ENCODE measurements at places on chromosomes 13 and 19.

DNA sequence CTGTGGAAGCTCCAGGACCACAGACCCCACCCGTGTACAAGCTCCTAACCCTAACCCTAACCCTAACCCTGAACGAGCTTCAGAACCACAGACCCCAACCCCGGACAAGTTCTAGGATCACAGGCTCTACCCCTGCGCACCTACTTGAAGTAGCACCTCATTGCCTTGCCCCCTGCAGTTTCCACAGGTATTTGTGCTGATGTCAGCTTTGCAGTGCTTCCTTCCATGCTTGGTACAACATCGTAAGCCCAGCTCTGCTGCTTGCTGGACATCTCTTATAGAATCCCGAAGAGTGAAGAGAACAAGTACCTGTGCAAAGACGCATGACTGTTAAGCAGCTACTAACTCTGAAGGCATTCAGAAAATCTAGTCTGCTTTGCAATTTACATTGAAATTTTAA, 20.7 kb upstream of the CDC16 start:
- no peak for DNase-seq

GRCh38 chr13:95787356-95788099, 110.6 kb downstream of the DNAJC3 start:
- no peak for DNase-seq

GRCh38 chr13:27657724-27658123, 36.0 kb downstream of the POLR1D start:
- no peak for DNase-seq

DNA sequence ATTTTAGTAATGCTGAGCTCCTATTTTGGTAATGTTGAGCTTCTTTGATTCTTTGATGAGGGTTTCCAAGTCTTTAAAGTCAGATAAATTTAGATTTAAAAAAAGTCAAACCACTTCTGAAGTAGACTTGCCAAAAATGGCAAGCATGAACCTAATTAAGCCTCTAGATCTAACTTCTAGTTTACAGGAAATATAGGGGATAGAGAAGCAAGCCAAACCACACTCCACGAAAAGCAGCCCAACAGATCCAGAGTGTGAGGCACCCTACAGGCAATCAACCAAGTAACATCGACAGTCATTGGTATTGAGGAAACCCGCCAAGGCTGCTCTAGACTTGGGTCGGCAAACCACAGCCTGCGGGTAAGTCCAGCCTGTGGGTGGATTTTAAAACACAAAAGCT, 3.7 kb downstream of the GGACT start:
- no peak for DNase-seq

- DNase-seq: no peak
Measured at GRCh38 chr13:52091473-52091872, 37.4 kb downstream of the NEK5 start.

DNA sequence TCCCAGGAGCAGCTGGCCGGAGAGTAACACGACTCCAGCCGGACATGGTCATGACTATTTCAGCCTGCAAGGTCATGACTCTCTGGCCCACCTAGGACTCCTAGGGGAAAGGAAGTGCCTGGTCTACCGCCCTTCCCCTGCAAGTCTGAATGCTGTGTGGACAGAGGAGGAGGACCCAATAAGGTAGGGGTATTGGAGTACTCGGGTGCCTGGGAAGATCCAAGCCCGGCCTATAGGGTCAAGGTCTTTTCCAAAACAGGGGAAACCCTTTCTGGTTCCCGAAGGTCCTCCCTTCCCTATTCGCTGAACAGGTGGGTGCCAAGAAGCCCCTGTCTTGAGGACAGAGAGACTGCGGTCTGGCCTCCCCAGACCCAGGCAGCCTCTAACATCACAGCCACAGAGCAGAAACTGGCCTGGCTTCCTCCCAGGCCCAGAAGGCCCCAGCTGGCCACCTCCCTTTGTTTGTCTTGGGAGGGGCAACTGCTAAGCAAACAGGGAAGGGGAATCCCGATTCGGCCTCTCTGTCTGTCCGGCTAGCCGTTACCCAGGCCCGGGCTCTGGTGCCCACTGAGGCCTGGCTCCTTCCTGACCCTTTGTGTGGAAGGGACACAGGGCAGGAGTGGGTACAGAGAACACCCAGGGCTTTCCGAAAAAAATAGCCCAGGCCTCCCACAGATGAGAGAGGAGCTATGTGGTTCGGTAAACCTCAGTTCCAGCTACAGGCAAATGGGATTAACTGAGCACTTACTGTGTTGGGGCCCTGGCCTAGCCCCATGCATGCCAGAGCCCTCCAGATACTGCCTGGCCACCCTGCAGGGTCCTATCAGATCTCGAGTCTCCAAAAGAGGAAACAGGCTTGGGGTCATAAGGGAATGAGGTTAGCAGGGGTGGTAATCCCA, 5.2 kb upstream of the GRAMD1A start:
- no peak for DNase-seq

- peak; percentile 70 for DNase-seq
Measured at GRCh38 chr19:17323964-17324332, 10.7 kb downstream of the ANO8 start.

GRCh38 chr13:112709825-112710783, 20.3 kb downstream of the ATP11A start:
- DNase-seq: no peak

DNA sequence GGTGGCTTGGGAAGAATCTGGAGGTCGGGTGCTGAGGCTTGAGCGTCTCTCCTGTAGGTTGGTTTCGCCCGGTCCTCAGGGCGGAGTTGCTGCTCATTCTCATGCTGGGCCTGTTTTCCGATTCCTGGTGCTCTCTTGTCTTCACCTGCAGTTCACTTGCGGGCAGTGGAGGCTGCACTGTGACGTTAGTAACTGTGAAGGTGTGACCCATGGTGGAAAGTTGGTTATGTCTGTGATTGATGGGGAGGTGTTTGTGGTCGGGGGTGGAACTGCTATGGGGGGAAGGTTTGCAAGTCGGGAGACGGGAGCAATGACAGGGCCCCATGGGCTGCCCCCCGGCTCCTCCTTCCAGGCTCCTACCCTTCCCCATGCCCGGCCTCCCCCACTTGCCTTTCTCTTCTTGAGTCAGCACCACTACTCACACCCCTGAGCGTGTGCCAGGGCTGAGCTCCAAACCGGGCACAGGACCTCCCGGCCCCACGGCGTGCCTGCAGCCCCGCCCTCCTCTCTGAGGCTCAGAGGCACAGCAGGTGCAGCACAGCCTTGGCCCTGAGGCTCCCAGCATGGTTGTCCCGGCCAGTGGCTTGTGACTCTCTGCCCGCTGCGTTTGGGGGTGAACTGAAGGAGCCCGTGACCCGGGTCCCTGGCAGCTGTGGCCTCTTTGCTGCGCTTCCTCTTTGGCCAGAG, 79.1 kb downstream of the ATP11A start:
- DNase-seq: no peak

DNA sequence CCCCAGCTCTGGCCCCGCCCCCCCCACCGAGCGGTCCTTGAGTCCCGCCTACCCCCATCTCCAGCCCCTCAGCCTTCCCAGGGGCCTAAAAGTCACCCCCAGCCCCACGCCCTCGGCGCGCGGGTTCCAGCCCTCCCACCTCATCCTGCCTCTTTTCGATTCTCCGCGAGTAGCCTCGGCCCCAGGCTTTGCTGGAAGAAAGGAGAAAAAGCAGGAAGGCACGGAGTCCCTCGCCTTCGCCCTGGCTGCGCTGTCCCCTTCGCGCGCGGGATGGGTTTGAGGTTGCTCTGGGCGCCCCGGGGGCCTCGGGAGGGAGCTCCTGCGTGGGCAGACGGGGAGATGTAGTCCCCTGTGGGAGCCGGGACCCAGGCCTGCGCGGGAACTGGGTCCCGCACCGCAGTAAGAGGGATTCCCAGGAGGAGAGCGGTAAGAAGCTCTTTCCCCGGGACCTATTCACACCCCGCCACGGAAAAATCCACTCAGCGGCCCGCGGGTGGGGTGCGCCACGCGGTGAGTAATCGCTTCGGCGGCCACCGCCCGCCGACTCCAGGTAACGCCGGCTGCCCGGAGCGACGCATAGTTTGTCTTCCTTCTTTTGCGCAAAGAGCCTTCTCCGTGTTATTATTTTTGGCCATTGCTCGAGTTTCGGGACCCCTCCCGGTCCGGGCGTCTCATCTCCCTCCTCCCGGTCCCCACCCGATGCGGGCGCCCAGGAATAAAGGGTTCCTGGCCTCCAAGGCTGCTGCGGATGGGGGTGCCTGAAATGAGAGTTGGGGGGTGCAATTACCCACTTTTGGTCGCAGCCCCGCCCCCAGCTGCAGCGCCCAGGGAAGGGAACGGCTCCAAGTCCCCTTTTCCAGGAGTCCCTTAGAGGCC, 865 bp upstream of the CRLF1 start:
- DNase-seq: no peak

GRCh38 chr19:13835791-13836723, 40.8 kb downstream of the ZSWIM4 start:
- no peak for DNase-seq

GRCh38 chr19:15198951-15199660, 1.7 kb downstream of the NOTCH3 start:
- DNase-seq: no peak

Measured in GM13976 (cell line).